ENCODE measurements at places on chromosomes 2 and 18.

DNA sequence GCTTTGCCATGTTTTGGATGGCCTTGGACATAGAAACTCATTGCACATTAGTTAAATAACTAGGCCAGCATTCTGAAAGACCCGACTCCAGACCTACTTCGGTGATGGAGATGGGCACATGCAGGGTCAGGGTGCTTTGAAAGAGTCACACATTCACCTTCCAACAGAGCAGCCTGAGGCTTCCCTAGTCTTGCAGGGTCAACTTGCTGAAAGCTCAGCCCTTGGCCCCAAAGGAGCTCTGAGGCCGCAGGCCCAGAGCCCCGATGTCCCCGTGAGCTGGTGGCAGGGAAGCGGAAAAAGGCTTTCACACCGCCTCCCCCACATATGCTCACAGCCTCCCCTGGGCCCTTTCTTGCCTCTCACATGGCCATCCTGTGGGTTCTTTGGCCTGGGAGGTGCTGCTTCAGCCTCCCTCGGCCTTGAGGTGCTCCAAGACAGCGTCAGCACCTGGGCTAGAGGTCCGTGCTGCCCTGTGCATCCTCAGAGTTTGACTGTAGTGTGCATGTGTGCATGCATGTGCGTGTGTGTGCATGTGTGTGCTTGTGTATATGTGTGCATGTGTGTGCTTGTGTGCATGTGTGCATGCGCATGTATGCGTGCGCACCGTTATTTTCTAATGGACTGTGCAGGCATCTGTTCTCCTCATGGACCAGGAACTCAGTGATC, 21.6 kb downstream of the LDLRAD4 start:
- DNase-seq, result no peak

- peak; percentile 59 for DNase-seq
These were observed 935 bp upstream of the RAMP1 start for GRCh38 chr2:237858294-237859081.

DNA sequence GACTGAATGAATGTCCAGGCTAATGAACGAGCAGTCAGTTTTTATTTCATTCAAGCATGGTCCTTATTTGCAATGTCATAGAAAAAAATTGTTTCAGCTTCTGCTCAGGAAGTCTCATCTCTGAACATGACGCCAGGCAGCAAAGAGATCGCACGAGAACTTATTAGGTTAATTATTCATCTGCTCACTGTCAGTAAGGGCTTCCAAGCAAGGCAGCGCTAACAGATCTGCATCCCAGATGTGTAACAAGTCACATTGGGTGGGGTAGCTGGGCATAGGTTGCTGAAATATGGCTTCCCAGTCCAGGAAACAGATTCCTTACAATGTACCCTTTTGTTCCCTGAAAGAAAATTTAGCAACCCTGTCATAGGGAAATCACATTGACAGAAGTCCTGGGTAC, 63.5 kb downstream of the ANKRD44 start:
- no peak for DNase-seq

DNA sequence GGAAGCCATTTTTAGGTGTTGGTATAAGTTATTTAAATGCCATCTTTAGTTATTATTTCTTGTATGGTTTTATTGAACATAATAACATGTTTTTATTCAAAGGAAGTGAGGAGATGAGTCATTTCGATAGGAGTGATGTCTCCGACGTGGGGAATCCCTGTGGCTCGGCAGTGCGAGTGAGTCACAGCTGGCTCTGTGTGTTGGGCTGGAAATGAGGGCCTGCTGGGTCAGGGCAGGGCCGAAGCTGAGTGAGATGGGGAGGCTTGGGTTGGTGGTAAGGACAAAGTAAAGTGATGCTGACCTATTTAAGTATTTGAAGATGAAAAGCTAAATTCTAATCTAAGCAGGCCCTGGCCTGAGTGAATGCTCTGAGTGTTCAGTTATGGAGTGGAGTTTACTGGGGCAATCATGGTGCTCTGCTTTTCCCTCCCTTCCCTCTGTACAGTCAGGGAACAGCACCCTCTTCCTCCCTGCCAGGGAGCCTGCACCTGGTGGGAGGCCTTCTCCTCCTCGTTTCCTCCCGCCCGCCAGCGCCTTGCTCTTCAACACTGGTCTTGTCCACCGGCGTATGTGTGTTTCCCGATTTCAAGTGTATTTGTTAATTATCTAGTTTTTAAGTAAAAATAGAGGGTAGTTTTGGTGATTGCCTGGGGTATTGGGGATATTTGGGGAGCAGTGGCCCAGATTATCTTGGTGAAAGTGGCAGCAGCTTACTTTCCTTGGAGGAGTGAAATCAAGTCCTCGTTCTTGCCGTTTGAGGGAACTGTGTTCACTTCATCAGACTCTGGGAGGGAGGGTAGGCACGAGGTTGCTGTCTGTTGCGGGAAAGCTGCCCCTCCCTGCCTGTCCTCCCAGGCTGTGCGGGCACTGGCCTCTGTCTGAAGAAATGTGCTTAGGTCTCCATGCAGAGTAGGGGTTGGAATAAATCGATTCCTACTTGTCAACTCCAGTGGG, 157.0 kb downstream of the LDLRAD4 start:
- peak; percentile 86 for DNase-seq

- DNase-seq, result no peak
These were observed 230.5 kb downstream of the ETAA1 start for GRCh38 chr2:67627456-67628207.

GRCh38 chr2:7951001-7951400, 730.9 kb upstream of the ID2 start:
- no peak for DNase-seq

DNA sequence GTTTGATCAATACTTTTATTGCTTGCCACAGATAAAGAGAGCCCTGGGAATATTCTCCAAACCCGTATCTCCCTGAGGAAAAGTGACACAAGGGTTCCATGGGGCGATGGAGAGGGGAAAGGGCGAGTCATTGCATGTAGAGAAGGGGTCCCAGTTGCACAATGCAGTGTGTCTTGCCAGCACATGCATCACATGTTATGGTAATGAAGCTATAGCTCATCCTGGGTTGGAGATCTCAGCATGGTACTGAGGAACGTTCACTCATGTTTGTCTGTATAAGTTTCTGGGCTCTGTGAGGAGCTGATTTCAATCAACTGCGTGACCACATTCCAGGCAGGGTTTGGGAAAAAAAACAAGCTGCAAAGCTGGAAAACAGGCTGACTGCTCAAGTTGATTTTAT, 220.7 kb upstream of the MC4R start:
- no peak for DNase-seq

DNA sequence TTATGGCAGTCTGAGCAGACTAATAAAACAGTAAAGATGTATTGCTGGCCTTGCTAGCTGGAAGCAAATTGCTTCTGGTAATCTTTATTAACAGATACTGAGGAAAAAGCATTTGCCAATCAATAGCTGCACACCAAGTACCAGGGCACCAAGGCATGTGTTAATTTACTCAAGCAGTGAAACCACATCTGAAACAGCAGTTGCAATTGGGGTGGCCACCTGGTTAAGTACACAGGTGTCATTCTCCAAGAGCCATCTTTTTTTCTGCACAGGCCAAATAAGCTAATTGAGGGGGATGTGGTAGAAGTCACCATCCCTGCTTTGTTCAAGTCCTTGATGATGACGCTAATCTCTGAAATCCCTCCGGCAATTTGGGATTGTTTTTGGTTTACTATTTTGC, 8.6 kb upstream of the SEH1L start:
- no peak for DNase-seq

GRCh38 chr18:72154926-72155325, 389.2 kb downstream of the CBLN2 start:
- DNase-seq, result no peak

DNA sequence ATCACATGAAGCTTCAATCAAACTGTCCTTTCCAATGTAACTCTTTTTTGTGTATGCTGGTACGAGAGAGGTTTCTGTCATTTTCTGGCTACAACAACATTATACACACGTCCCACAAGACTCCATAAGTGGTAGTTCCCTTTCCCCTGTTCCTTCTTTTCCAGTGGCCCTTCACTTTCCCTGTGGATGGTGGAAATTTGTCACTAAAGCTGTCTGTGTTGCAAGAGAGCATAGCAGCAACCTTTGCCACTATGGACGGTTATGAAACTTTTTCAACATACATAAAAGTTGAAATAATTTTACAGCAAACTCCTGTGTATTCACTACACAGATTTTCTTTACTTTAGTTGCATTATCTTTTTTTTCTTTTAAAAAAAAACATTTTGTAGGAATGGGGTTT, 18.7 kb downstream of the DBI start:
- no peak for DNase-seq

DNA sequence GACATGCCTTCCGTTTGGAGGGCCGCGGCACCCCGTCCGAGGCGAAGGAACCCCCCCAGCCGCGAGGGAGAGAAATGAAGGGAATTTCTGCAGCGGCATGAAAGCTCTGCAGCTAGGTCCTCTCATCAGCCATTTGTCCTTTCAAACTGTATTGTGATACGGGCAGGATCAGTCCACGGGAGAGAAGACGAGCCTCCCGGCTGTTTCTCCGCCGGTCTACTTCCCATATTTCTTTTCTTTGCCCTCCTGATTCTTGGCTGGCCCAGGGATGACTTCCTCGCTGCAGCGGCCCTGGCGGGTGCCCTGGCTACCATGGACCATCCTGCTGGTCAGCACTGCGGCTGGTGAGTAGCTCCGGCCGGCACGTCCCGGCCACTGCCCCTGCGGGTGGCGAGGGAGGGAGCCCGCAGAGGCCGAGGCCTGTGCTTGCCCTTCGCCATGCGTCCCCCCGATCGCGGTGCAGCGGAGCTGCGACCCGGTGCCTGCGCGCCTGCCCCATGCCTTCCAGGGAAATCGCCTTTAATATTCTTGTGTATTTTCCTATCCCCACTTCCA, 1.2 kb downstream of the BMPR2 start:
- DNase-seq, result peak; percentile 7

- DNase-seq, result no peak
These were observed 4.3 kb upstream of the GATA6 start for GRCh38 chr18:22165049-22165602.

GRCh38 chr2:135074216-135074615, 22.1 kb downstream of the RAB3GAP1 start:
- no peak for DNase-seq

Data from CD4-positive, alpha-beta T cell treated with Interleukin-6 for 4 hours (primary cell).